Aorta (tissue), 5 donors: ENCODE measurements at places on chromosomes 3 and 15. TPM values are rescaled to one million over a fixed set of nuclear protein-coding genes. Genes with fewer than 3 reads are reported as not detected.

- DNase-seq, result peak; percentile 54
Observed at GRCh38 chr3:46905661-46906451, 28.3 kb downstream of the PTH1R start.

DNA sequence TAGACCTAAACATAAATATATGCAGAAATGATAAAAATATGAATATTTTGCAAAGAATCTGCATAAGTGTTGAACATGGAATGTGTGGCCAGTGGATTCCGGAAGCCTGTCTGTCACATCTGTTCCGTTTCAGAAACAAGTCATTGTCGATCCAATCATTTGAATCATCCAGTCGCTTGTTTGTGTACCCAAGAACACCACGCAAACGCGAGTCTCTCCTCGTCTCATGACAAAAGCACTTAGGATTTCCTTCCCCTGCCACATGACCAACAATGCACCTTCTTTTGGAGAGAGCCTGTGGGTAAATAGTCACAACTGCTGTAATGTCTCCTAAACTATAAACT is 80.2 kb downstream of the FMN1 start:
- DNase-seq, result no peak

- no peak for DNase-seq
Observed at GRCh38 chr15:66291816-66292570, 1.4 kb upstream of the DIS3L start.

- no peak for DNase-seq
Observed at GRCh38 chr15:45199136-45199810, 11.5 kb upstream of the SHF start.

- no peak for DNase-seq
Observed at GRCh38 chr3:127783166-127783565, 39.1 kb downstream of the MGLL start.

DNA sequence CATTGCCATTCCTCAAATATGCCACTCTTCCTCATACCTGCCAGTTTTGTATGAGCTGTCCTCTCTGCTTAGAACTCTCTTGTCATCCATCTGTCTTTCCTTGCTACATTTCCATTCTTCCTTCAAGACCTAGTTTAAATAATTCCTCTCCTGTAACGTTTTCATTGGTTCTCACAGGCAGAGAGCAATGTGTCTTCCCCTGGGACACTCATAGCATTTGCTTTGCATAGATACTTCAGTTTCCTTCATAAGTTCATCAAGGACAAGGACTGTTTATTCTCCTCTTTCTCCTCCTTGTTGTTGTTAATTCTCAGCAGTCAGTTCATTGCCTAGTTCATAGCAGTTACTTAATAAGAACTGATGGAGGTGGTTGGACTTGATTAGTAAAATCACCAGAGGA is 10.5 kb downstream of the NR2C2 start:
- DNase-seq, result no peak

The WDR93 gene
- not detected for total RNA-seq

- no peak for DNase-seq
Observed at GRCh38 chr3:142507241-142507640, 59.4 kb upstream of the XRN1 start.

- no peak for DNase-seq
Observed at GRCh38 chr3:55362210-55362960, 124.7 kb downstream of the WNT5A start.
